ENCODE measurements at places on chromosomes 5 and 9.
A peak's percentile ranks its signal among the peaks of the same experiment; 100 is the strongest.

- peak; percentile 6 for DNase-seq
These were observed 9.9 kb downstream of the FSD1L start for GRCh38 chr9:105457560-105458294.

GRCh38 chr9:89008744-89009545 is 17.7 kb downstream of the S1PR3 start:
- no peak for DNase-seq

- no peak for DNase-seq
These were observed 22.8 kb downstream of the THBS4 start for GRCh38 chr5:80057921-80058320.

DNA sequence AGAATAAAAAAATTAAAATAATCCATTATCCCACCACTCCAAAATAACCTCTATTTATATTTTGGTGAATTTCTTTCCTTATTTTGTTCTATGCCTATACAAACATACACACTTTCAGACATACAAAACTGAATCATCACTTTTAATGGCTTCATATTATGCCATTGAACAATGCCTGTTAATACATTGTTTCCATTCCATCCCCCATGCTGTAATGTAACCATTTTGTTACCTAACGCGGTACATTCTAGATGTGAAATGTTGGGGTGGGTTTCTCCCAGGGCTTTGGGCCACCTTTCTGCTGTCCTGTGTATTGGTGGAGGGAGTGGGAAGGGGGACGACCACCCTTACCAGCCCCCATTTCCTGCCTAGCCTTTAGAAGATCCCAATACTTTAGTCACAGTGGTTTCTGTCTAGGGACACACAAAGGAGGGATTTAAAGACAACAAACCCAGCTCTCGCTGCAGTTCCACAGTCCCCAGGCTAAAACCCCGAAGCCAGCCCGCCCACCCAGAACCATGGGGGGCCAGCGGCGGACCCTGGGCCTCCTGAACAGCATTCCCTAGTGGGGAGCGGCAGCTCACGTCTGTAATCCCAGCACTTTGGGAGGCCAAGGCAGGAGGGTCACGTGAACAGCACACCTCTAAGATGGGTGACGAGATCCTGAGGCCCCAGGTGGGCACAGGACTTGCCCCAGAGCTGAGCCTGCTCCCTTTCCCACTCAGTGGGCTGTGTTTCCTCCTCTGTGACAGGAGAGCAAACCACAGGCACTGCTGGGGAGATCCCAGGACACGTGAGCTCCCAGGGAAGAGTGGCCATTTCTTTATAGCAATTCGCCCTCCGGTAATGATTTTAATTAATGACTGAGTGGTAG is 56.9 kb upstream of the STXBP1 start:
- DNase-seq: no peak

- DNase-seq: no peak
These were observed 183.1 kb downstream of the TRIO start for GRCh38 chr5:14326035-14326903.

GRCh38 chr9:20358207-20358606 is 264.1 kb downstream of the MLLT3 start:
- DNase-seq: no peak

GRCh38 chr9:135144581-135145170 is 57.2 kb downstream of the OLFM1 start:
- peak; percentile 64 for DNase-seq

DNA sequence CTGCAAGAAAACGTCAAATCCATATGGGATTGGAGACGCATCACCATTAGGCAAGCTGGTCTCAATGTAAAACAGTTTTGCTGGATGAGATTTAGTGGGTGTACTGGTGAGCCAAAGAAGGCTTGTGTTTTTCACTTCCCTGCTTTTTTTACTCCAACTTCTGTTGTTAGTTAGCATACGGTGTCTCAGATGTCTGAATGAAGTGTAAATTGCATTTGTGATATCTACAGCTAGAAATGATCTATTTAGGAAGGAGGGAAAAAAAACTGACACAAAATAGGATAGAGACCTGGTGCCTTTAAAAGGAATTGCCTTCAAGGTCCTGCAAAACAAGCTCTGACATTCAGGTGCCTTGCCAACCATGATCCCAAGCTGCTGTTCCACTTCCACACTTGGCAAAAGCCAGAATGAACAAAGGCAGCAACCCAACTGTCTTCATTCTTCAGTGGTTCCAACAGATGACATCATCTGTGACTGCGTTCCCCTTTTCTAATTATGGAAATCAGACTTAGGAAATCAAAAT is 104.2 kb upstream of the RAI14 start:
- peak; percentile 95 for DNase-seq
